Endothelial cell of umbilical vein (primary cell): ENCODE measurements at places on chromosomes 13 and 19. TPM values are rescaled to one million over a fixed set of nuclear protein-coding genes. Genes with fewer than 3 reads are reported as not detected.

The SIAH3 gene
- total RNA-seq, result not detected in 2 replicates

The IZUMO4 gene
- 1.1 and 2.0 TPM in 2 replicates for total RNA-seq

The PRSS57 gene
- not detected in 2 replicates for total RNA-seq

The MBD3L2 gene
- not detected in 2 replicates for total RNA-seq

The GIPC1 gene
- 102 and 108 TPM in 2 replicates for total RNA-seq

The PTH2 gene
- not detected in 2 replicates for total RNA-seq

The SIGLEC12 gene
- total RNA-seq, result not detected in 2 replicates

The CCL25 gene
- not detected in 2 replicates for total RNA-seq
